Activated naive CD4-positive, alpha-beta T cell (primary cell): ENCODE measurements at places on chromosomes 5 and 9.

DNA sequence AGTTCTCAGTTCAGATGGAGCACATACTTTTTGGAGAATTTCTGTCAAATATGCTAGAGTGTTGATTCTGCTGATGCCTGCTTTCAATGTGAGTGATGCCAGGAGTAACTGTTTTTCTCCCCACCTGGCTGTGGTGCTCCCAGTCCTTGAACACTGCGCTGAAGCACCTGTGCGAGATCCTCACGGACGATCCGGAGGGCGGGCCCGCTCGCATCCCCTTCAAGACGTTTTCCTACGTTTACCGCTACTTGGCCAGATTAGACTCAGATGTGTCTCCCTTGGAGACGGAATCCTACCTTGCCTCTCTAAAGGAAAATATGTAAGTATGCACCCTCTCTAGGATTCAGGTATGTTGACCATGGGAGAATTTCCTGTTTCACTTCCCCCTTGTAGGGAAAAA lies 19.4 kb downstream of the ROPN1L start:
- no peak for DNase-seq

DNA sequence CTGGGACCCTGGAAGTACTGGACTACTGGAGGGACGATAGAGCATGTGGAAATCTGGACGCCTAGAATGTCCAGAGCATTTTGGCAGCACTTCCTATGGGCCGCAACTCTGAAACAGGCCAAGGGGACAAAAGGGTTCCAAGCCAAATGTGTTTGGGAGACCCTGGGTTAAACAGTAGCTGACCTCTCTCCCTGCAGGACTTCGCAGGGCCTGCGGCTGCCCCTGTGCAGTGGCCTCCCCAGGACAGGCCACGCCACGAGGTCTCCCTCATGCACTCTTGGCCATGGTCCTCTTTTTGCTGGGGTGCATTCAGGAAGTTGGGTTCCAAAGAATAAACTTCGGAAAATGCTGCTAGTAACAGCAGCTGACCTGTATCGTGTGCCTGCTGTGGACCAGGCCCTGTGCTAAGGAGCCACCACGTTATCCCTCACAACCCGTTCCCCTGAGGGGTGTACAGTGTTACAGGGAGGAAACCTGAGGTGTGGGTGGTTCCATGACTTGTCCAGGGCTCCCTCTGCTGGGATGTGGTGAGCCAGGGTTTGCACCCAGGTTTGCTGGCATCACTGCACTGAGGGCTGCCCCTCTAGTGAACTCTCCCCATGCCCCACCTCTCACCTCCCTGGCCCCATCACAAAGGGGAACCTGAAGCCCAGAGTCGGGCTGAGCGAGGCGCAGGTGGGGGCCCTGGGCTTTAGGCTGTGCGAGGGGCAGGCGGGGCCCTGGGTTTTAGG lies 79.4 kb downstream of the AMBP start:
- DNase-seq = no peak

DNA sequence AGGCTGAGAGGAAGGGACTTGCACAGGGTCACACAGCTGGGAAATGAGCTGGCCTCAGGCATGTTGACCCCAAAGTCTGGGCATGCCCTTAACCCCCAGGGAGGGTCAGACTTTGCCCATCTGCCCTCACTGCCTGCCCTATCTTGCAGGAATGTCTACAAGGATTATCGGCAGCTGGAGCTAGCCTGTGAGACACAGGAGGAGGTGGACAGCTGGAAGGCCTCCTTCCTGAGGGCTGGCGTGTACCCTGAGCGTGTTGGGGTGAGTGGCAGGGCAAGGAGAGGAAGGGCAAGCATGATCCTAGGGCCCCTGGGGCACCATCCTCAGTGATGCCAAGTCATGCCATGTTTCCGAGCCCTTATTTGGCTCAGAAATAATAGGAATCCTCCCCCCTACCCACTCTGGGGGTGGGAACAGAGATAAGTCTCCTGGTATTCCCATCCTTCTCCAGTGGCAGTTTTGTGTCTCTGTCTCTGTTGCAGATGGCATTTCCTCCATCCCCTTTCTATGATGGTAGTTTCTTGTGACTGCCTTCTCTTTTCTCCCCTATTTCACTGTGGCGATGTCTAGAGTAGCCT lies 28.5 kb downstream of the GOLGA2 start:
- DNase-seq = no peak

DNA sequence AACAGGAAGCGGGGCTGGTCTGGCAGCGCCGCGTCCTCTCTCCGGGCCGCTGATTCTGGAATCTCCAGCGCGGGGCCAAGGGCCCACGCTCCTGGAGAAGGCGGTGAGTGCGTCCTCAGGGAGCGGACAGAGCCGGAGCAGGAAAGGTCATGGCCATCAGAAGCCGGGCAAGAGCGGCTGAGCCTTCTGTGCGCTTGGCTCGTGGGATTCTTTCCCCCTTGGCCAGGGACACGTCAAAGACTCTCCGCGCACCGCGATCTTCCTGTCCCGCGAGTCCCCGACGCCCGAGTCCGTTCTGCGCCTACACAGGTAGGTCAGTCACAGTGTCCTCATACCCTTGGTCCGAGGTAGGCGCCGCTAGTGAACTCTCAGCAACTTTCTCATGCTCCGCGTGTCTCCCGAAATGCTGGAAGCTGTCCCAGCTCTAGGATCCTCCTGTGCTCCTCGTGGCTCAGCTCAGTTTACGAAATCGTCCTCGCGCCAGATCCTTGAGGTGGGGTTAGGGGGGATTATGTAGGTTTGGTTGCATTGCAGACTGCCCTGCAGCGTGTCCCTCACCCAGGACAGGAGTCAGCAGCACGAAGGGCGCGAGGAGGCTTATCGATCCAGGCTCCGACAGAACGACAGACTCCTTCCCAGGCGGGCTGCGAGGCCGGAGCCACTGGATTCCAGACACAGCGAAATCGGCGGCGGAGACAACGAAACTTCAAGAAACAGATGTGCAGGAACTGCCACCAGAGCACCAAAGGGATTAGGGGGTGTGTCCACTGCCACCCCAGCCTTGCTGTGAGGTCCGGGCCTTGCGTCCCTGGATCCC lies 8.7 kb downstream of the LHX6 start:
- no peak for DNase-seq

- DNase-seq = no peak
Observed at GRCh38 chr9:93149361-93149760, 15.3 kb upstream of the NINJ1 start.
